ENCODE measurements at places on chromosomes 1 and 21. TPM values are rescaled to one million over a fixed set of nuclear protein-coding genes. Genes with fewer than 3 reads are reported as not detected.

DNA sequence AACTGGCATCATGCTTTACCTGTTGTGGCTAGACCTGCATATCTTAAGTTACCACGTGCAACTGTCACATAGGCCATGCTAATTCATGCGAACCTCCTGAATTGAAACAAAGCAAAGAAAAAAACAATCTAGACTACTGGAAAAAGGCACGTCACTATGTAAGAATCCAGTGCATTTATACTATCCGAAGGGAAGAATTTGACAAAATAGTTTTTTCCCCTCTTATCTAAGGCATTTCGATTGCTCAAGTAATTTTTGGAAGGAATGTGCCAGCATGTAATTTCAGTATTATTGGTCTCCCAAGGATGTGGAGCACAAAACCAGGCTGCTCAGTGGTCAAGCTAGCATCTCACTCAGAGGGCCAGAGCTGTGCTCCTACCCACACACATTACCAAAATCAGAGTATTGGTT is 31.5 kb upstream of the C1orf198 start:
- H3K4me3 ChIP-seq, result no peak overlapping the region
- peak overlapping the region; percentile 43 for H3K27ac ChIP-seq
- H3K36me3 ChIP-seq, result no peaks in the 10 kb centered on the region
- H3K27me3 ChIP-seq, result no peaks in the 10 kb centered on the region
- 0 out of 2 replicates have a peak, but pooled peaks cover 4% of the 10 kb centered on the region for H3K4me1 ChIP-seq

- no peak overlapping the region for H3K4me3 ChIP-seq
- 0 out of 2 replicates have a peak, but pooled peaks cover 3% of the 10 kb centered on the region for H3K36me3 ChIP-seq
- no peaks in the 10 kb centered on the region for H3K27me3 ChIP-seq
- H3K27ac ChIP-seq, result no peak overlapping the region
Measured at GRCh38 chr1:10437052-10437451, 6.8 kb downstream of the CENPS start.

- peaks cover 43% of the 10 kb centered on the region for H3K36me3 ChIP-seq
- H3K4me1 ChIP-seq, result peaks cover 20% of the 10 kb centered on the region
- no peak overlapping the region for H3K4me3 ChIP-seq
- no peaks in the 10 kb centered on the region for H3K27me3 ChIP-seq
Measured at GRCh38 chr1:244053831-244054230, 2.7 kb downstream of the ZBTB18 start.

DNA sequence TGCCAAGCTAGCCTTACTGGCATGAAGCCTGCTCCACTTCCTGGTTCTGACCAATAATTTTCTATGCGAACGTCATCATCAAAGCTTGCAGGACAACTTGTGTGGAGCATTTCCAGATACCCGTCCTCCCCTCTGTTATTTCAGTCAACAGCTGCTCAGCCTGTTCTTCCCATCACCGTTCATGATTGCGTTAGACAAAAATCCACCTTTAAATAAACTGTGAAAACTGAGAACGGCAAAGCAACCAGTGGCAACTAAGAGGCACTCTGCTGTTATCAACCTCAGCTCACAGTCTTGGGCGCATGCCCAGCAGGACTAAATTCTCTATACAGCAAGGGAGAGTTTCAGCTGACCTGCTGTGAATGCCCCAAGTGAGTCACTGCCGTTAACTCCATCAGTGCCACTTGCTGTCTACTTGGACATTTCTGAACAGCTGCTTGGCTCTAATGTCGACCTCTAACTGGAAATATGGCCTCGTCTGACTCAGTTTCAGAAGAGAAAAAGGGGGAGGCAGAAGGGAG is 207.4 kb upstream of the RUNX1 start:
- peaks cover 39% of the 10 kb centered on the region for H3K4me1 ChIP-seq
- no peaks in the 10 kb centered on the region for H3K36me3 ChIP-seq
- H3K4me3 ChIP-seq, result peak overlapping the region; percentile 21
- H3K27ac ChIP-seq, result peak overlapping the region; percentile 63

- H3K4me3 ChIP-seq, result no peak overlapping the region
- peaks cover 4% of the 10 kb centered on the region for H3K36me3 ChIP-seq
- H3K27ac ChIP-seq, result no peak overlapping the region
- no peaks in the 10 kb centered on the region for H3K27me3 ChIP-seq
- DNase-seq, result no peak
Measured at GRCh38 chr1:235708390-235708962, 58.9 kb upstream of the GNG4 start.

DNA sequence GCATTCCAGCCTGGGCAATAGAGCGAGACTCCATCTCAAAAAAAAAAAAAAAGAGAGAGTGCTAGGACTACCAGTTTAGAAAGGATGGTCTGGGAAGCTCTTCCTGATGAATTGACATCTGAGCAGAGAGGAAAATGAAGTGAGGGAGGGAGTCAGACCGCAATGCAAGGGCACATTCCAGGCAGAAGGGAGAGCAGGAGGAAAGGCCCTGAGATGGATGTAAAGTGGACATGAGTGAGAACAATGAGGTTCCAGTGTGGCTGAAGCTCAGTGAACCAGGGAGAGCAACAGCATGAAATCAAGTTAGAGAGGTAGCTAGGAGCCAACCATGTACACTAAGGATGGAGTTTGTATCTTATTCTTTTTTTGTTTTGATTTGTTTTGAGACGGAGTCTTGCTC is 55.9 kb upstream of the SPOCD1 start:
- no peak overlapping the region for H3K27ac ChIP-seq
- DNase-seq, result no peak
- no peaks in the 10 kb centered on the region for H3K27me3 ChIP-seq
- no peaks in the 10 kb centered on the region for H3K36me3 ChIP-seq

- H3K36me3 ChIP-seq, result no peaks in the 10 kb centered on the region
- no peaks in the 10 kb centered on the region for H3K4me1 ChIP-seq
- no peak for DNase-seq
- H3K27me3 ChIP-seq, result no peaks in the 10 kb centered on the region
- no peak overlapping the region for H3K27ac ChIP-seq
Measured at GRCh38 chr1:180888870-180889269, 23.8 kb upstream of the KIAA1614 start.

DNA sequence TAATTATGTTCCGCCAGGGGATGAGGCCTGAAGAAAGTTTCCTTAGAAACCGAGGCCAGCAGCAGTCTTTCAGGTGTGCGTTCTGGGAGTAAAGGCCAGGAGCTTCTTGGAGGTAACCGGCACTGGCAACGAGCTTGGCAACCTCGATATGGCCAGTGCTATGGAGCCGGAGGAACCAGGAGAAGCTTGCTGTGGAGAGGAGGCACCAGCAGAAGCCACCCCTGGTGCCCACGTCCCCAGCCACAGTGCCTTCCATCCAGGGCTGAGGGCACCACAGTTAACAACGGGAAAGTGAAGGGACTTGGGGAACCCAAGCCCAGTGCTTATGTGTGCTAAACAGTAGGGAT is 41.5 kb upstream of the LIN9 start:
- H3K27ac ChIP-seq, result no peak overlapping the region
- H3K36me3 ChIP-seq, result no peaks in the 10 kb centered on the region
- H3K27me3 ChIP-seq, result no peaks in the 10 kb centered on the region
- DNase-seq, result no peak
- no peaks in the 10 kb centered on the region for H3K4me1 ChIP-seq
- no peak overlapping the region for H3K4me3 ChIP-seq

GRCh38 chr1:186306533-186306932 is 68.5 kb downstream of the TPR start:
- peaks cover 7% of the 10 kb centered on the region for H3K36me3 ChIP-seq
- H3K4me1 ChIP-seq, result no peaks in the 10 kb centered on the region
- no peak overlapping the region for H3K4me3 ChIP-seq
- H3K27ac ChIP-seq, result no peak overlapping the region

GRCh38 chr1:212167098-212167497 is 118.1 kb upstream of the PPP2R5A start:
- H3K27me3 ChIP-seq, result no peaks in the 10 kb centered on the region
- H3K4me3 ChIP-seq, result no peak overlapping the region
- DNase-seq, result no peak
- H3K4me1 ChIP-seq, result peaks cover 17% of the 10 kb centered on the region

- H3K27ac ChIP-seq, result no peak overlapping the region
- DNase-seq, result no peak
- no peak overlapping the region for H3K4me3 ChIP-seq
- peaks cover 26% of the 10 kb centered on the region for H3K36me3 ChIP-seq
- H3K27me3 ChIP-seq, result no peaks in the 10 kb centered on the region
- H3K4me1 ChIP-seq, result no peaks in the 10 kb centered on the region
Measured at GRCh38 chr1:230694991-230695390, 18.9 kb downstream of the AGT start.

DNA sequence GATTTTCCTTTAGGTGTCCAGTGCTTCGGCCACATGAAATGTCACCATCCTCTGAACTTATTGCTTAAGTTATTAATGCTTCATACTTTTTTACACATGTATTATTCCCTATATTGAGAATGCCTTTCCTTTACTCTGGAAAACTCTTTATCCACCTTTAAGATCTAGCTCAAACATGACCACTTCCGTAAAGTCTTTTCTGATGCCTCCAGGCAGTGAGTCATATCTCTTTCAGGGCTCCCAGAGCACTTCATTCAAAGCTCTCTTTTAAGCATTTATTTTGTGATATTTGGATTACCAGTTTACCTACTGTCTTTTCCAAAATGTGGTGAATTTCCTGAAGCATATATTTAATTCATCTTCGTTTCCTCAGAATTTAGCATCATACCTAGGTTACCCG is 178.9 kb downstream of the HS2ST1 start:
- H3K4me3 ChIP-seq, result no peak overlapping the region
- H3K27ac ChIP-seq, result no peak overlapping the region
- H3K27me3 ChIP-seq, result no peaks in the 10 kb centered on the region
- no peaks in the 10 kb centered on the region for H3K36me3 ChIP-seq
- peak; percentile 20 for DNase-seq

DNA sequence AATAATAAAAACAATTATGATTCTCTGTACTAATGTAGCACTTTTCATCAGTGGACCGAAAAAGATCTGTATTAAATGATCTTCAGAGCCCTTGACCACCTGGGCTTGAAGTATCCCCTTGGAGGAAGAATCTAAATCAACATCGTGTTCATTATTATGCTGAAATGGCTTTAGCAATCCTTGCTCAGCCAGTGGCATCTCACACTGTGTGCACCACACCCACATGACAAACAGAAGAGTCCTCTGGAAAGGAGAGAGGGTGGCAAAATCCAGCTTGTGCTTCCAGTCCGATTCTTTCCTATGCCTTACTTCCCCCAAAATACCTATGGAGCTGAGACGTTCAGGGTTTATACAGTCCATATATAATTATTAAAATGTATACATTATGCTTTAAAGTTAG is 318.5 kb upstream of the RUNX1 start:
- no peaks in the 10 kb centered on the region for H3K4me1 ChIP-seq
- no peaks in the 10 kb centered on the region for H3K36me3 ChIP-seq
- DNase-seq, result no peak

The MNDA gene
- not detected for total RNA-seq

The CFHR4 gene
- not detected for total RNA-seq

The KCNN3 gene
- not detected for total RNA-seq

The DEPDC1 gene
- 49.5 TPM for total RNA-seq

The LRRC53 gene
- total RNA-seq, result not detected
